ENCODE measurements at places on chromosomes 11 and 22.

DNA sequence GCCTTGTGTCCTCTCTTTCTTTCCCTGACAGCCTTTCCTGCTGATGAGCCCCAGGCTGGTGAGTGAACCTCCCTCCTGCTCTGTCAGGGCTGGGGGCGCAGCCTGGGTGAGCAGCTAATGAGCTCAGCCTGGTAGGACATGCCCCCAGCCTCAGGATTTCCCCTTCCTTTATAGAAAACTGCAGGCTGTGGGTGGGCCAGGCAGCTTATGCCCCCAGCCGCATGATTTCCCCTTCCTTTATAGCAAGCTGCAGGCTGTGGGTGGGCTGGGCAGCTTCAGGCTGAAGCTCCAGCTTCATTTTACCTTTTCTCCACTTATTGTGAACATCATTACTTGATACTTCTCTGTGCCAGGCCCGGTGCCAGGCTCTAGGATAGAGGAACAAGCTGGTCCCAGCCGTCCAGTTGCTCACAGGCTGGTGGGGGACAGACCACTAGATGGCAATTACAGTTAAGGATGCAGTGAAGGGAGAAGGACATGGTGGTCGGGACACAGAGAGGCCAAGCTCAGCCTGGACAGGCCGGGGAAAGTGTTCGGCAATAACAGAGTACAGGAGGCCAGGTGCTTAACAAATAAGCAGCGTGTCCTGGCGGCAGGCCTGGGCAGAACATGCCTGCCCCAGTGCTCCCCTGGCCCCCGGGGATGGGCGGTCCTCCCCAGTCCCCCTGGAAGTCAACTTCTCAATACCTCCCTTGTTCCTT lies 5.3 kb downstream of the LGALS12 start:
- DNase-seq, result no peak

- no peak for DNase-seq
Measured at GRCh38 chr11:77775936-77776335, 44.6 kb downstream of the RSF1 start.

DNA sequence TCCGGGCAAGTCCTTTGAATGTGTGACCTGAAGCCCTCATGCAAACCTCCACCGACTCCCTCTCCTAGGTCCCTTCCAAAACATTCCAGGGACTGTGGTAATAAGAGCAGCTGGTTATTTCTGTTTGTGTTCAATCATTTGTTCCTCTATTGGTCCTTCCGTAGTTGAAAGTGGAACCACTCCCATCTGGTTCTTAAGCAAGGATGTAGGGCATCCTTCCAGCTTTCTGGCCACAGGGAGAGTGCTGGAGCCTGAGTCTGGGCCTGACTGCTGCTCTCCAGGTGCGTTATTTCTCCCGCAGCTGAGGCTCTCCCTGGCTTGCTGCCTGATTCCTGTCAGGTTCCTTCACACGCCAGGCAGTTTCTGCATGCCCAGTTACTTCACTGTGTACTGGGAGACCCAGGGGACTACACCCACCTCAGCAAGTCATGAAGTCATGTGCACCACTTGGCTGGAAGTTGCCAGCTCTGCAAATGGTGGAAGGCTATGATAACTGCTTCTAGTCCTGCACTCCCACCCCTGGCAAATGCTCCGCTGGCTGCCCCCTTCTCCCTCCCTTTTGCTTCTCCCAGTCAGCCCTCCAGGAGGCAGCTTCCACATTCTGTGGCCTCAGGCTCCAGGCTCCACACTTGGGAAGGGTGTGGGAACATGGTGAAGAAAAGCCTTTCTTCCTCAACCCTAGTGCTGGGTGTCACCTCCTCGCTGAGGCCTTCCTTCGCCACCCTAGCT lies 4.0 kb upstream of the ALX4 start:
- DNase-seq, result no peak

- DNase-seq, result no peak
Measured at GRCh38 chr11:80163011-80163410, 722.2 kb upstream of the TENM4 start.

DNA sequence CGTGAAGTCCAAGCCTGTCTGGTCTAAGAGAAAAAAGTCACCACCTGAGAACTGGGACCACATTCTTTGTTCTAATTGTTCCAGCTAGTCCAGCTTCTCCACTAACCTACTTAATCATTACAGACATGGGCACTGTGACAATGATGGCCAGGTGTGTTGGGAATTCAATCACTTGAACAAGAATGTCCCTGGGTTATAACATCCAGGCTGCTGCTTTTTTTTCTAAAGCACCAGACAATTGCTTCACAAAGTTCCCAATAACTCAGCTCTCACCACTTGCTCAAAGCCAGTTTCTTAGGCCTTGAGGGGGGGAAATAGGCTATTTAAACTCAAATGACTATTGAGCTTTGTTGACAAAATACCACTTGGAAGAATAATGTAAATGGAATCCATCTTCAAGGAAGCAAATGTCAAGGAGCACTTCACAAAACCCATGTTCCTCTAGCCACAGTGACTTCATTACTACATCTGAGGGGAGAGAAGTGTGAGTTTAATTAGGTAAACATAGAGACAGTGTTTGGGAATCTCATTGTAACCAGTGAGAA lies 80.3 kb downstream of the ME3 start:
- DNase-seq, result no peak

DNA sequence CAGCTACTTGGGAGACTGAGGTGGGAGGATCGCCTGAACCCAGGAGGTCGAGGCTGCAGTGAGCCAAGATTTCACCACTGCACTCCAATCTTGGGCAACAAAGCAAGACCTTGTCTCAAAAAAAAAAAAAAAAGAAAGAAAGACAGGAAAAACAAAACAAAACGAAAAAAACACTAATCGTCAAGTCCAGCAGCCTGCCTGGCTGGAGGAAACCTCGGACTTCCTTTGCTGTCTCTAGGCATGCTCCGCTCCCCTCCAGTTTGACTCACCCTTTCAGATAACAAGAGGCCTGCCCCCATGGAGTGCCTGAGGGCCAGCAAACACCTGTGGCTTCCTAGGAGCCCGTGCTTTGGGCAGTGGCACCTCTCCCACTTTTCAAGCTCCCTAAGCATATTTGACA lies 28.8 kb upstream of the CHKA start:
- no peak for DNase-seq

GRCh38 chr22:33803371-33804282 lies 116.6 kb downstream of the LARGE1 start:
- DNase-seq, result no peak

DNA sequence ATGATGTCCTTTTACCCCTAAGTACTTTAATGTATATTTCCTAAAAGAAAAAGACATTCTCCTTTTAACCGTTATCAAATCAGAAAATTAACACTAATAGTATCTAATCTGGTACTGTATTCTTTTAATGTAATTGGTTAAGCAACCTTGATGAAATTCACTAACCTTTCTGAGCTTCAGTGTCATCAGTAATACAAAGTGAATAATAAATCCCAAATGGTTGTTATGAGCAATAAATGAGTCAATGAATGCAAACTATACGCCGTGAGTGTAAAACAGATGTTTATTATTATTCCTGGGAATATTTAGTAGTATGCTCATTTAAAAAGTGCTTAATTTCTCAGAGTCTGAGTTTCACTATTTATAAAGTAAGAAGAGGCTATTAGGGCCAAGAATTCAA lies 21.5 kb downstream of the UEVLD start:
- no peak for DNase-seq

GRCh38 chr11:11107076-11107723 lies 245.8 kb downstream of the CSNK2A3 start:
- no peak for DNase-seq

Measured in stimulated activated CD4-positive, alpha-beta T cell treated with anti-CD3 and anti-CD28 coated beads, Interleukin-4, amount 100 ng/mL, for 48 hours (primary cell).